Activated effector memory CD4-positive, alpha-beta T cell treated with Interleukin-2 at 50 U/mL for 16 hours (primary cell): ENCODE measurements at places on chromosomes 12 and 14.

- peak; percentile 87 for DNase-seq
Observed at GRCh38 chr12:109880043-109880931, at the start of gene GLTP. Gene GLTP (minus strand): TSS chr12:109880541. CDS start chr12:109880374, 167 bp downstream.

DNA sequence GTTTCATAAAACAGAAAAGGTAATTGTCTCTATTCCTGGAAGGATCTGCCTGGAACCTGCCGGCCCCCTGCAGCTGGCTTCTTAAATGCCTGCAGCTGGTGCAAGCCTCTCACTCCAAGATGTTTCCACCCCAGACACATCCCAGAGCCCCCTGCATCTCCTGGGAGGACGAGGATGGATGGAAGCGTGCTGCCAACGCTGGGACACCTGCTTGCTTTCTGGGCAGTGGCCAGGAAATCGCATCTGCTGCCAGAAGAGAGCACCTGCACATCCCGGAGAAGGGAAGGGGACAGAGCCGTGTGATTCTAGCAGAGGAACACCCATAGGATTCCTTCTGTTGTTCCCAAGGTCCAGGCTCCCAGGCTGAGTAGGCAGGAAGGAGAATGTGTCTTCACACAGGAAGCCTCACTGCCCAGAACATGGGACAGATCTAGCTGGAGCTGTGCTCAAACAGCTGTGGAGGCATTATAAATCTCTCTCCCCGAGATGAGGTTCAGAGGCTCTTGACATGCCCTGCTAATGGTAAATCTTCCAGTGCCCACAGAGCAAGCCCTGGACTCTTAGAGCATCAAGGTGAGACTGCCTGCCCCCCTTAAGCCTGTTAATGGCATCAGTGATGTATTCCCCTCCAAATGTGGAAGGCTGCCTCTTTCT lies 138.8 kb upstream of the MAP1LC3B2 start:
- no peak for DNase-seq

- no peak for DNase-seq
Observed at GRCh38 chr14:56274556-56274955, 156.3 kb downstream of the PELI2 start.

GRCh38 chr12:70467918-70468733 lies 102.0 kb downstream of the KCNMB4 start:
- DNase-seq, result no peak
